ENCODE measurements at places on chromosomes 16 and 17. TPM values are rescaled to one million over a fixed set of nuclear protein-coding genes. Genes with fewer than 3 reads are reported as not detected.

The TBC1D28 gene
- not detected for total RNA-seq

The KRT39 gene
- not detected for total RNA-seq

The TPSB2 gene
- not detected for total RNA-seq

DNA sequence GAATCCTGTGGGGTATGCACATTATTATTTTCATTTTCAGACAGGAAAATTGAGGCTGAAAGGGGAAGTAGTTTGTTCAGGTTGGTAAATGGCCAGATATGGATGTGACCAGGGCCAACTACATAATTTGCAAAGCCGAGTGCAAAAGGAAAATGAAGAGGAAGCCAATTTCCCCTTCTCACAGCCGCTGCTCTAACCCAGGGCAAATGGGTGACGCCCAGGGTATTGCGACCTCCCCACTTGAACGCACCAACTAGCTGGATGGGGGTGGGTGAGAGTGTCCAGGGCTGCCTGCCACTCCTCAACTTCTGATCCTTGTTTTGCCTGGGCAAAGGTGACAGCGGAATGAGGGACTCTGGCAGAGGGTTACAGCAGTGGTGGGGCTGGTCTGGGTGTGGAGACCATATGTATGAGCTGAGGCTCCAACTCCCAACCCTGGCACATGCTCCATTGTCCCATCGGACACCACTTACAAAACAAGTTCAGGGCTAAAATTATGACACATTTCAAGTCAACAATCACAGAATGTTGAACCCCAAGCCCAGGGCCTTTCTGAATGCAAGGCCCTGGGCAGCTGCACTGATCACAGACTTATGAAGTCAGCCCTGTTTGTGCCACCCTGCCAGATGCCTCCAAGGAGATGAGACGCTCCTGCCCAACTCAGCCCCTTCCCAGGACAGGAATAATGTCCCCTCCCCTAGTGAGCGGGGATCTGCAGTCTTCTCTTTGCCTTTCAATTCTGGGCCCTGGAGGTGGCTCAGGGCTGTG, 1.7 kb downstream of the ANKRD40CL start:
- H3K27ac ChIP-seq, result 0 out of 2 replicates have a peak overlapping the region, but pooled peaks have one; percentile 17
- H3K4me1 ChIP-seq, result peaks cover 16% of the 10 kb centered on the region
- no peak overlapping the region for H3K4me3 ChIP-seq
- H3K36me3 ChIP-seq, result no peaks in the 10 kb centered on the region

The DHRS7C gene
- total RNA-seq, result not detected

DNA sequence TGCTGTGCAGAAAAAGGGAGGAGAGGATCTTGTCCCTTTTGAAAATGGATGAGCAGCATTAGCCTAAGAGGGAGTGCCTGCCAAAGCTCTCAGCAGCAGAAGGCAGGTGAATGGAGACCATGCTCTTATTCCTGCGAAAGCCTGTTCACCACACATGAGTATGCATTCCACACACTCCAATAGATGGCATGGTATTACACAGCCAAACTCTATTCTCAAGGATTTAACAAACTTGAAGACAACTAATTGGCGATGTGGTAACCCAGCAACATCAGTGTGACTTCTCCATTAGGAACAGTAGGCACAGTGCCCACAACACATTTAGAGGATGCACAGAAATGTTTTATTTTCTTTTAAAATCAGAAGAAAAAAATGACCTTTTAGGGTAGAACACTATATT, 77.8 kb downstream of the CDH11 start:
- no peak for DNase-seq
- no peak overlapping the region for H3K27ac ChIP-seq
- H3K36me3 ChIP-seq, result no peaks in the 10 kb centered on the region
- H3K4me1 ChIP-seq, result no peaks in the 10 kb centered on the region

DNA sequence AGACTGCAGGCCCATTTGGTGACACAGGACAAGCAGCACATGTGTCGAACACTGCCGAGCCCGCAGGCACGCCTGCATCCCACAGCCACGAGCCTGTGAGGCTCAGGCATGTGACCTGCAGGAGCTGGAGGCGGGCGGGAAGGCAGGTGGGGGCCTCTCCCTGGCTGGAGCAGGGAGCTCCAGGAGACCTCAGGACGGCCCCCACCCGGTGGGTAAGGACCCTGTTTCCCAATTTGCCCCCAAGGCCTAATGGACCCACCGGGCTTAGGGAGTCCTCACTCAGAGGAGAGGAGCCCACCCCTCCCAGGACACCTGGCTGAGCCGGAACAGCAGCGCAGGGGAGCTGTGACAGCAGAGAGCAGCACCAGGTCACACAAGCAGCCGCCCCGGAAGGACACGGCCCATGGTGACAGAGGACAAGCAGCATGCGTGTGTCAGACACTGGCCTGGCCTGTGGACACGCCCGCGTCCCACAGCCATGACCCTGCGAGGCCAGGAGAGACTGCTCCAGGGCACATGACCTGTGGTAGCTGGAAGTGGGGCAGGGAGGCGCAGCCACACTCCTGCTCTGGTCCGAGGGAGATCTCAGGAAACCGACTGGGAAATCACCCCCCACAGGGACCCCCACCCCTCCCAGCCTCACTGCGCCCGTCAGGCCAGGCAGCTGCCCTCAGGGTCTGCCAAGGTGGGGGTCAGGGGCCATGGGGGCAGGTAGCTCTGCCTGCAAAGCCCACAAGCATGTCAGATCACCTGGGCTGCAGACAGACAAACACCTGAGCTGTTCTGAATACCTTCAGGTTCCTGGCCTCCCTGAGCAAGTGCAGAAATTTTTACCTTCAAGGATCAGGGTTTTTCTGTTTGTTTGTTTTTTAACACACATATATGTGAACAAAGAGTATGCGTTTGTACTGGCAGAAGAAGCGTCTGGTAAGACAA, 2.4 kb downstream of the SPSB3 start:
- H3K27me3 ChIP-seq, result no peaks in the 10 kb centered on the region
- H3K4me1 ChIP-seq, result peaks cover 6% of the 10 kb centered on the region
- H3K36me3 ChIP-seq, result peaks cover 8% of the 10 kb centered on the region
- no peak for DNase-seq
- H3K4me3 ChIP-seq, result no peak overlapping the region
- H3K27ac ChIP-seq, result no peak overlapping the region

The MEFV gene
- total RNA-seq, result 0.10 TPM

The DOC2B gene
- total RNA-seq, result not detected

DNA sequence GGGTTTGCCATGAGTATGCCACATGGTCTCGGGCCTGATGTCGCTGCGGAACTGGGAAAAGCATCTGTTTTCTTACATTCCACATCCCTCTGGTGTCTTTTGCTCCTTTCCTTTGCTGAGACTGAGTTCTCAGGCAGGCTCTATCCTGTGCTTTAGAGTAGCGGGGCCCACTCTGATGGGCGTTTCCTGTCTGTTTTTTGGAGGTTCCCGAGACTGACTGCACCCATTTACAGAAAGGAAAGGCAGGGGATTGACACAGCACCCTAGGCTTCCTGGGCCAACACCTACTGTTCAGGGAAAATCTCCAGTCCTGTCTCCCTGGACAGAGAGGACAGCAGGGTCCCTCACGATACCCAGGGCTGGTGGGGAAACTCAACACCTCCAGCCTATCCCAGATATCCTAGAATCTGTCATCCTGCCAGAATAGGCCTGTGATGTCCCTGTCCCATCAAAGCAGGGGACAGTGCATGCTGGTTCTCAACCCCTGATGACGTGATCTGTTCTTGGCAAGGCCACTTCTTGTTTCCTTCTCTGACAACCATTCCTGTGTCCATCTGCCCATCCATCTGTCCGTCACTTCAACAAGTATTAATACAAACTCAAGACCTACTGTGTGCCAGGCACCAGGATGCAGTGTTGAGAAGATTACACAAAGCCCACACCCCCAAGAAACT, 42.2 kb downstream of the ACTG1 start:
- H3K27ac ChIP-seq, result no peak overlapping the region
- no peak overlapping the region for H3K4me3 ChIP-seq
- DNase-seq, result no peak
- H3K36me3 ChIP-seq, result no peaks in the 10 kb centered on the region
- H3K27me3 ChIP-seq, result peaks cover 1% of the 10 kb centered on the region
- no peaks in the 10 kb centered on the region for H3K4me1 ChIP-seq

DNA sequence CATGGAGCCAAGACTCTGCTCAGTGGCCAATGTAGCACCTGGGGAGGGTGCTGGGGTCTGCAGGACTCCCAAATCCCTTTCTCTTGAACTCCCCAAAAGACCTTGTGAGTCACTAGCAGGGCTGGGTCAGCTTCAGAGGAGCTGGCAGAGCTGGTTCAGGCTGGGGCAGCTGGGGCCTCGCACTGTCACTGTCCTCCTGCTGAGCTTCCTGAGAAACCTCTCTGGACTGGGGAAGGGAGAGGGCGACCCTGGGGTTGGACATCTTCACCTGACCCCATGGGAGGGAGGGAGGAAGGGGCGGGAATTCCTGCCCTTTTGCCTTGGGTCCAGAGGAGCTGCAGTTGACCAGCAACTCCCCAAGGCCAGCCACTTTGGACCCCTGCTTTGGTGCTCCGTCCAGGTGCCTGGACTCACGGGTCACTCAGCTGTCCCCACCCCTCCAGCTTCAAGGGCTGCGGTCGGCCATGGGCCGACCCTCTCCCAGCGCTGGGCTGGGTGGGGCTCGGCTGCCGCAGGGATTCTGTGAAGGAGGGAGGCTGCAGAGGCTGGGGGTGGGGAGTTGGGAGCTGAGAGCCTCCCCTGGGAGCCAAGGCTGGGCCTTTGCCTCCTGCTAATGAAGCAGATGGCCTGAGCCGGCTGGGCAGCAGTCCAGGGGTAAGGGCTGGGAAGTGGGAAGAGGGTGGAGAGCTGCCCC, 9.2 kb downstream of the FMNL1 start:
- H3K4me1 ChIP-seq, result peaks cover 46% of the 10 kb centered on the region
- no peak overlapping the region for H3K4me3 ChIP-seq
- H3K27me3 ChIP-seq, result no peaks in the 10 kb centered on the region
- H3K36me3 ChIP-seq, result peaks cover 18% of the 10 kb centered on the region
- no peak for DNase-seq
- H3K27ac ChIP-seq, result peak overlapping the region; percentile 46

The HOXB6 gene
- 0.13 TPM for total RNA-seq

DNA sequence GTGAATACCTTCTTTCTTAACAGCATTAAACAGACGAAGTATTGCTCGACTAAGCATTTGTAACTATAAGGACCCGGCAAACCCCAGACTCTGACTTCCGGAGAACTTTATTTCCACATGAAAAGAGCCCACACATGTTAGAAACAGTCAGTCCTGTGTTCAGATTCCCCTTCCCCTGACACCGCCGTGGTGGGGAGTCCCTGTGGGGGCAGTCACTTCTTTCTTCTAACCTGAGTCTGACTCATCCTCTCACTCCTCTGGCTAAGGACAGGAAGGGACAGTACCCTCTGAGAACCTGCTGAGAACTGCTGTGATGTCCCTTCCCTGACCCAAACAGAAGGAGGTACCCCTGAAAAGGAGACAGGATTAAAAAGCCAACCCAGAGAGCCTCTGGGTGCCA, 165.1 kb downstream of the XYLT1 start:
- no peaks in the 10 kb centered on the region for H3K27me3 ChIP-seq
- no peak overlapping the region for H3K27ac ChIP-seq
- no peak overlapping the region for H3K4me3 ChIP-seq
- peak; percentile 48 for DNase-seq
- H3K36me3 ChIP-seq, result no peaks in the 10 kb centered on the region

DNA sequence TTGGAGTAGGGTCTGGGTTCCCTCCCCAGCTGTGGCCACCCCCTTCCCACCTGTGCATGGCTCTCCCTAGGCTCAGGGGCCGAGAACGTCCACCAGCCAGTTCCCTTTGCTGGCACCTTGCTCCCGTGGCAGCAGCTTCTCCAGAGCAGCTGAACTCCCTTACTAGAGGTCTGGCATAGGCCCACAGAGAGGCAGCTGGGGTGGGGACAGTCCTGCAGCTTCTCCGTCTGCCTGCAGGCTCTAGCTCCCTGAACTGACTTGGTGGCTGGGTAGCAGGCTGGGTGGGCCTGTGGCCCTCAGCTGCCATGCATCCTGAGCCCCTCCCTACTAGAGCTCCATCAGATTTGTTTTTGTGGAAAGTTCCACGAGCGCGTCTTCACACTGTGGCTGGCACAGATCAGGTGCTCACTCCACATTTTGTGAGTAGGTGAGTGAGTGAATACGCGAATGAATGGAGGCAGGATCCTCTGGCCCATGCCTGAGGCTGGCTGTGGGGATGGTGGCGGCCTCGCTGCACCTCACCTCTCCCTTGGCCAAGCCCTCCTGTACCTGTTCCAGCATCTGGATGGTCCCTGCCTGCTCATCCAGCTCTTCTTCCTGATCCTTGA, 51.3 kb downstream of the PIPOX start:
- H3K36me3 ChIP-seq, result peaks cover 5% of the 10 kb centered on the region
- no peaks in the 10 kb centered on the region for H3K4me1 ChIP-seq
- no peaks in the 10 kb centered on the region for H3K27me3 ChIP-seq
- no peak overlapping the region for H3K4me3 ChIP-seq

GRCh38 chr17:82888583-82889495, 49.0 kb upstream of the ZNF750 start:
- H3K27me3 ChIP-seq, result no peaks in the 10 kb centered on the region
- no peak overlapping the region for H3K27ac ChIP-seq
- H3K4me1 ChIP-seq, result peaks cover 10% of the 10 kb centered on the region
- H3K4me3 ChIP-seq, result no peak overlapping the region
- peaks cover 34% of the 10 kb centered on the region for H3K36me3 ChIP-seq
